ENCODE measurements at places on chromosomes 1 and 21.

GRCh38 chr1:56017336-56017735 lies 562.0 kb downstream of the PLPP3 start:
- no peak for DNase-seq

DNA sequence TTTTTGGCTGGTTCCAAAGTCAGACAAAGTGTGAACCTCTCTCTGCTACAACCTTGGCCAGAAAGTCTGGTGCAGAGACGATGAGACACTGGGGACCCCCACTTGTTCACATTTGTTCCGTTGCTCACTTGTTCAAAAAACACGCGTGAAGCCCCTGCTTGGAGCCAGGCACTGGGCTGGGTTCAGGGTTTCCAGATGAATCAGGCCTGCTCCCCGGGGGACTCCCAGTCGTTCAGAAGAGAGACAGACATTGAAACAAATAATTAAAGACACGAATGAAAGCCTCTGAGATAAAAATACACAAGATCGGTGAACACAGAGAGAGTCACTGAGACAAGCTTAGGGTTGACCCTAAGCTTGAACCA lies 101.5 kb upstream of the RUNX3 start:
- no peak for DNase-seq

- DNase-seq = no peak
Measured at GRCh38 chr1:227910511-227911153, 37.1 kb downstream of the WNT9A start.

- DNase-seq = no peak
Measured at GRCh38 chr1:41673806-41674205, 189.3 kb upstream of the EDN2 start.

DNA sequence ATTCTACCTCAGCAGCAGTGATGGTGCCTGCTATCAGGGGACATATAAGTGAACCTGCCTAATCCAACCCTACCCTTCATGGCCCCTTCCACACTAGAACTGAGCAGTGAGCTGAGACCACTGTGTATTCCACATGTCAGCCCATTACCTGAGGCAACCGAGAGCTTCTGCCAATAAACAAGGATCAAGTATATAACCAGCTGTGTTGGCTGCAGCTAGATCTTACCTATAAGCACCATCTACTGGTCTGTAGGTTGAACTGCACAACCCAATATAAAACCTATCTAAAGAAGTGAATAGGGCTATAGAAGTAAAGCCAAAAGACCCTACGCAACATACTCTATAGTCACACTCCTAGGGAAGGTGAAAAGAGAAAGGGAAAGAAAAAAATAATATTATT lies 376.9 kb downstream of the HHIPL2 start:
- DNase-seq = peak; percentile 10

DNA sequence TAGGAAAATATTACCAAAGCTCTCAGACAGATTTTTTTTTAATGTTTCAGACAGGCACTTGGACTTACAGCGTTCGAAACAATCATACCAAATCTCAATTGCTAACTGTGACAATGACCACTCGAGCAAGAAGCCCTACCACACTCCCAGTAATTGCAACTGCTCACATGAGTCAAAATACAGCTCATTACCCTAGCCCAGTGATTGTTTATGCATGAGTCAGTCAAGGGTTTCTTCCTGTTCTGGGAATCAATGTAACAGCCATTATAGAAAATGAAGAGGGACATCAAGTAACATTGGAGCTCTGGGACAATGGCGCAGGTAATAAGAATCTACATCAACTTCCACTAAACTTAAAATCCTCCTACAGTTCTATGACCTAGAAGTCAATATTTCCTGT lies 56.1 kb upstream of the SH3GLB1 start:
- DNase-seq = peak; percentile 70

DNA sequence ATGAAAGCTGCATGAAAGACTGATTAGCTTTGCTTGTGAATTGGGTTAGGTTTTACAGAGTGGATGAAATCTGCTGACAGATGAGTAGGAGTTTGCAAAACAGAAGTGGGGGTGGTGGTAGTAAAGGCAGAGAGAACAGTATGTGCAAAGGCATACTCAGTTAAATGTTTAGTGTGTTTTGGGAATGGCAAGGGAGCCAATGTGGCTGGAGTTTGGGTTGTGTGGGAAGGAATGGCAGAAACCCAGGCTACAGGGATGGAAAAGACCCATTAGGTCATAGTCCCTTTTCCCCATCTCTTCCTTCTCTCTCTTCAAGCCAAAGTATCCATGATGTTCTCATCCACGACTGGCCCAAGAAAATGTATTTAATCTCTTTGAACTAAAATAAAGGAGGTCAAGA lies 362.2 kb upstream of the LYPLAL1 start:
- DNase-seq = no peak

- no peak for DNase-seq
Measured at GRCh38 chr1:145719230-145720079, at the start of gene CD160. CD160 (plus strand) TSS chr1:145719499; CDS start chr1:145728328, 8,829 bp downstream.

DNA sequence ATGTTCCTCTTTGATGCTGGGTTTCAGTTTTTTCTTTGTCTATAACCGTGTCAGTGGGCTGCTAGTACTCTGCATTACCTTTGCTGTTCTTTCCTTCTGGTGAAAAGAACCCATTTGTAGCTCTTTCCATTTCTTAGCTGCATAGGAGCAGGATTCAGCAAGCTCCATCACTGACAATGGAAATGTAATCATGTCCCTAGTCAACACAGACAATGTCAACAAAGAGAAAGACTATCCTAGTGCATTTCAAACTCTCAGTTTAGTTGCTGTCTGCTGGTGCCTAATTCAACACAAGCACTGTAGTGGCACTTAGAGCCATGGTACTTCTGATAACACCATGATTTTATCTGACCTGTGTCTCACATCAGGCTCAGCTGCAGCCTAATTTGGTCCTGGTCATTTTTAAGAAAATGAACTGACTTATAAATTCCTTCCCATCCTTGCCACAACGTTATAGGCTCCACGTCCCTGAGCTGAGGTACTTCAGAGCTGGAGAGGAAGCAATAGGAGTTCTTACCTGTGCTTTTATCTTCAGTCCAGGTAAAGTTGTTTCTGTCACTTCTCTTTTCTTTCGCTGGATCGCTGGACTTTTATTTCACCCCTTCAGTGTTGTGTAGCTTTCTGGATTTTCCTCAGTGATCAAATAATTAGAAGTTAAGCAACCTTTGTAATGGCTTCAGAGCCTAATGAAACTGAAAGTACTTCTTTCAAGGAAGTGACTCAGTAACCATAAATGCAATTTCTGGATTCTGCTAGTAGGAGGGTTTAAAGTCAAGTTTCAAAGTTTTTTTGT lies at the start of gene GBP3:
GBP3 (minus strand) TSS at position 700 of the 793 bp plus-strand sequence. CDS start 2,145 bp downstream, outside the sequence.
- DNase-seq = peak; percentile 54

GRCh38 chr1:205939690-205940330 lies 3.4 kb downstream of the SLC26A9 start:
- no peak for DNase-seq

DNA sequence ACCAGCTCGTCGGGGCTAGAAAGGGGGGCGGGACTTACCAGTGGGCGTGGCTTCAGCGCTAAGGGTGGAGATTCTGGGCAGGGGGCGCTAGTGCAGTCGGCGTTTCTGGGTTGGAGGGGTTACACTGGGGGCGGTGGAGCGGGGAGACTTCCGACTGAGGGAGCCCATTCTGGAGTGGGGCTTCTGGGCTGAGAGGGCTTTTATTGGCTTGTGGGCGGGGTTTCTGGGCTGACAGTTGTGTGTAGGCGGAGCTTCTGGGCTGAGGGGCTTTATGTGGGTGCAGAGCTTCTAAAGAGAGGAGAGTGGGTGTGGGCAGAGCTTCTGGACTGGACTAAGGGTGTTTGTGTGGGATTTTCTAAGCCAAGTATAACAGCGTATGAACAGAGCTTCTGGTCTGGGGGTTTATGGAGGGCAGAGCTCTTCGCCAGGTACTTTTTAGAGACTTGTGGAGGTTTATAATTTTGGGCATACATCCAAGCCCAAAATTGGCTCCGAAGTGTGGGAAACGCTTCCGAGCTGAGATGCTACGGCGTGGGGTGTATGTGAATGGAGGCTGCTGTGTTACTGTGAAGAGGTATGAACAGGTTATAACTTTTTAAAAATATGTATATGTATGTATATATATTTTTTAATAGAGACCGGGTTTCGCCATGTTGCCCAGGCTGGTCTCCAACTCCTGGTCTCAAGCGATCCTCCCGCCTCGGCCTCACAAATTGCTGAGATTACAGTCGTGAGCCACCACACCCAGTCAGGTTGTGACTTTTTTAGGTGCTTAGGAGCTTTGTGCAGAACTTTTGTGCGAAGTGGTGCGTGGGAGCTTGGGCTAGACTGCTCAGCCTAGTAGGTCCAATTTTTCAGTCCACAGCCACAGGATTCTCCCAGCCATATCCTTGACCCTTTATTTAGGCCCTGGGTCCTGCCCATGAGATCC lies 825 bp downstream of the TMEM39B start:
- no peak for DNase-seq

DNA sequence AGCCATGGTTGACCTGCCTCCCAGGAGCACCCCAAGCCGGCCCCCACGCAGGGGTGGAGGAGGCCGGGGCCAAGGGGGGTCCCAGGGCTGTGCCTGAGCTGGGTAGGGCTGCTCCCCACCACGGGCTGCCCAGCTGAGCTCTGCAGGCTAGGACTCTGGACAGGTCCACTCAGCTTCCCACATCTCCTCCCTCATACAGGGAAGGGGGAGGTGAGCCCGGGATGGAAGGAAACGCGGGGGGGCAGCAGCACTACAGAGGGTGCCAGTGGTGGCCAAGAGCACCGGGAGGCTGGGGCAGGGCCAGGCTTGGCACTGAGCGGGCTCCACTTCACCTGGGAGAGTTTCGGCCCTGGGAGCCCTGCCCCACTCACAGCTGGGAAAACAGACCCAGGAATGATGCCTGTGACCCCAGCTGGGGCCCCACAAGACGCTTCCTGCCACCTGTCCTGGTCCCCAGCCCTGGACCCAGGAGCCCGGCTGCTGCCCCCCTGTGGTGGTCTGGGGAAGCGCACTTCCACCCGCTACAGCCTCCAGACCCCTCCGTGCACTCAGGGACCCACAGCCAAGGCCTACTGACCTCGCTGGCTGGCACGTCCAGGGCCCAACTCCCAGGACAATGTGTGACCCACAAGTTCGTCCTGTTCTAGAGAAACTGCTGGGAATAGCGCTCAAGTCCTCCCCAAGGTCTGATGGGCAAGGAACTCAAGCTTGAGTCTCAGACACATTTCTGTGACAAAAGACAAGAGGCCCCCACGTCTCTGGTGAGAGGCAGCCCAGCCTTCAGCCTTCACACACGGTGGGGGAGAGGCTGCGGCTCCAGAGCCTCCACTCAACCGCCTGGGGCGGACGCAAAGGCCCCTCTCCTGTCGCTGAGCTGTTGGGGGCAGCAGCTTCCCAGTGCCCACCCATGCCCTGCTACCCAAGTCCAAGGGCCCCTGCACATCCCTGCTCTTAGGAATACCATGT lies 3.0 kb downstream of the AURKAIP1 start:
- peak; percentile 32 for DNase-seq

GRCh38 chr1:75725266-75725665 lies 757 bp downstream of the ACADM start:
- no peak for DNase-seq

Measured in Panc1 (cell line).